ENCODE measurements at places on chromosomes 2 and 18.

GRCh38 chr2:16130541-16130880, 190.2 kb downstream of the MYCN start:
- DNase-seq: no peak

DNA sequence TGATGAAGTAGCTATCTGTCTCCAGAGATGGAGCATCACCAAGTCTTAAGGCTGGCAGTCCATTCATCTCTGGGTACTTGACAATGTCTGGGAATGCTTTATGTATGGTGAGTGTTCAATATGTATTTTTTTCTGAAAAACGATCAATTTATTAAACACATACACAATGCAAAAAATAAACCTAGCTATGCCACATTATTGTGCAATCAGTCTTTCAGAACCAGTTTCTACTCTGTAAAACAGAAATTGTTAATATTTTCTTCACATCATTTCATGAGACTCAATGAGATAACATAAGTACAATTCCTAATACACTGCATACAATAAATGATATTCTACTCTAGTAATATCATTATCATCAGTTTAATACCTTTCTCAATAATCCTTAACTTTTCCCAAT, 122.5 kb downstream of the PIGN start:
- DNase-seq: no peak

DNA sequence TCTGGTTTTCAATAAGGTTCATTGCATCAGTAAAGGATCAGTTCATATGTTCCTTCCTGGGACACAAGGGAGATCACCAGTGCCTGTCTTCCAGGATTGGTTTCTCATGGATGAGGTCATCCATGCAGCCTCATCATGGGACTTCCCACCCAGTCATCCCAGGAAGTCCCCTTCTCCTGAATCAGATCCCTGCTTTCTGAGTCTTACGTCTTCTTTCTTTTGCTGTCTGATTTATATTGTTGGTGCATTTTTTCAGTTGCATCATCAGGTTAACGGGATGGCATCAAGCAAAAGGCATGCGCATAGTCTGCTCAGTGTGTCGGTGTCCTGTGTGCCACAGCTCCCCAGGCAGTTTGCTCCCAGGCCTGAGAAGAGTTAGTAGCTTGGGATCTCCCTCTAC, 105.9 kb downstream of the SOX11 start:
- DNase-seq: peak; percentile 48

- peak; percentile 48 for DNase-seq
Observed at GRCh38 chr2:127143841-127144782, 37.2 kb upstream of the BIN1 start.

DNA sequence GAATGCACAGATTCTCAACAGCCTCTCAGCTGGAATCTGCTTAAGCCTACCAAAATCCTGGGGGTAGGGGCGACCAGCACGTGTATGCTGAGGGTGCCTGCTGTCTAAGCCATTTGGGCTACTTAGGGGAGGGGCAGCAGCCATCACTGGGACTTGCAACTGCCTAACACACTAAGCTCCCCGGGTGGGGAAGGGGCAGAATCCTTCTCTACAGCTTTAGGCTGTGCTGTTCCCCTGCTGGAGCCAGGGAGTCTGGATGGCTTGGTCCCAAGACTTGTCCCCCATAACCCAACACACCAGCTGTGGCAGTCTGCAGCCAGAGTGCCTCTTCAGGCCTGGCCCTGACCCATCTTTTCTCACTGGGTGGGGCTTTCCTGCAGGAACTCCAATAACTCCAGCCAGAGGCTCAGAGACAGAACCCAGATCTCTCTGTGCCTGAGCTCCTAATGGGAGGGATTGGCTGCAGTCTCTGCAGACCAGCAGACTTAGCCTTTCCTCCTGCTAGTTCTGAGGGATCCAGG, 305.4 kb upstream of the RND3 start:
- no peak for DNase-seq

DNA sequence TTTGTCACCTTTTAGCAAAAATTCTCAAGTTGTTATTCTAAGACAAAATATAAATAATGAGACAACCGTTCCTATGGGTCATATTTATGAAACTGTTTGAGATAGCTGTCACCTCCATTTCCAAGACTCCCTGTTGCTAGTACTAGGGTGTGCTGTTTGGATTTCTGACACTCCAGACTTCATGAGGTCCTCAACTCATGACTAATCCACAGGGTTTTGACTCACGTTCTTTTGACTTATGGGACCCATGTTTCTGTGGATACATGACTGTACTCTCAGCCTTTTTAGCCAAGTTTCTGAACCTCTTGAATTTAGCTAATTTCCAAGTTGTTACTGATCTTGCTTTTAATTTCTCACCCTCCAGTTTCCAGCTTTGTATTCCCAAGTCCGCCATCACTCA, 178.7 kb upstream of the FAM98A start:
- DNase-seq: no peak

DNA sequence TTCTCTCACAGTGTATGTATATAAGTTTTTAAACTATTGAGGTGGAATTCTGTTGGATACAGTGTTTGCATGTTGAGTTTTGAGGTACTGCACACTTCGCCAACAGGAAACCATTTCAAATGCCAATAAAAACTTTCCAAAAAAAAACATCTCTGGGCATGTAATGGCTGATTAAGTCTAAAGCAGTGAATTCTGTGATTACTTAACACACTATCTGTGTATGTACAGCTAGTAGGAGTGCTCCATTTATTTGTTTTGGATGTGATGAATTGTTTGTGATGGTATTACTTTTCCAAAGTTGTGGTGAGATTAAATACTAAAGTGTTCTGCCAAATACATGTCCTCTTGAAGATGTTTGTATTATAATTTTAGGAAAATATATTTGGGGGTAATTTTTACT, 31.1 kb downstream of the MMADHC start:
- no peak for DNase-seq

GRCh38 chr2:6196449-6196848, 504.3 kb downstream of the SOX11 start:
- DNase-seq: no peak

GRCh38 chr2:149036507-149037293, 1.8 kb upstream of the LYPD6B start:
- DNase-seq: no peak

- no peak for DNase-seq
Observed at GRCh38 chr2:190515687-190516086, 18.8 kb downstream of the NEMP2 start.

GRCh38 chr18:77365667-77366066, 116.0 kb downstream of the GALR1 start:
- no peak for DNase-seq

DNA sequence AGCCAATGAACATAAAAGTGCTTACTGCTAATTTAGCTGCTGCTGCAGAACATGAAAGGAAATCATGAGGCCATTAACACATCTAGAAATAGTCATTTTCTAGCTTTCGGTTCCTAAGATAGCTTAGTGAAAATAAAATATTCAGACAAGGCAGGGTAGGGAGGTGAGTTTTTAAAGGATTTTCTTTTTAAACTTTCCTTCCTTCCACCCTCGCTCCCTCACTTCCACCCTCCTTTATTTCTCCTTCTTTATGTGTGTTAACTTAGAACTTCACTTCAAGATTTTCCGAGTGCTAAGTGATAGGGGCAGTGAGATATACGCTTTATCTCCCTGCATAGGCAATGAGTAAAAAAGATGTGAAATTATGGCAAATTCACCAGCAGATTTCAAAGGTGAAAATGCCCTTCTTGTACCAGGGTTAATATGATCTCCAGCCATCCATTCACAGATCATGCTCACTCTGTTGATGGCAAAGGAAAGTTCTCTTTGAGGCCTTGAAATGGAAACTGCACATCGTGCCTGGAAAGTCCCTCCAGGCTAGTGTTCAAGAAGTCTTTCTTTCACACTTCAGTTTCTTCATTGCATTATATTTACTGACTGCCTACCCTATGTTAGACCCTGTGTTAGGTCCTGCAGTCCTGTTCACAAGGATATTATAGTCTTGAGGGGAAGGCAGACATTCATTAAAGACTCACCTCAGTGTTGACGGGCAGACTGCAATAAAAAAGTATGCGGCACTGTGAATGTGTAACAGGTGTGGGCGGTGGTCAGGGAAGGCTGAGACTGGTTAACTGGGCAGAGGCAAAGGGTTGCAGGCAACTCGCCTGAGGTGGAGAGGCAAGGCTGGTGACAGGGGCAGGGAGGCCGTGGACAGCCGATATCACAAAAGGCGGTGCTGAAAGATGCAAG, 200.8 kb downstream of the PLCL1 start:
- no peak for DNase-seq

GRCh38 chr2:187349326-187349944, 98.6 kb downstream of the CALCRL start:
- no peak for DNase-seq

DNA sequence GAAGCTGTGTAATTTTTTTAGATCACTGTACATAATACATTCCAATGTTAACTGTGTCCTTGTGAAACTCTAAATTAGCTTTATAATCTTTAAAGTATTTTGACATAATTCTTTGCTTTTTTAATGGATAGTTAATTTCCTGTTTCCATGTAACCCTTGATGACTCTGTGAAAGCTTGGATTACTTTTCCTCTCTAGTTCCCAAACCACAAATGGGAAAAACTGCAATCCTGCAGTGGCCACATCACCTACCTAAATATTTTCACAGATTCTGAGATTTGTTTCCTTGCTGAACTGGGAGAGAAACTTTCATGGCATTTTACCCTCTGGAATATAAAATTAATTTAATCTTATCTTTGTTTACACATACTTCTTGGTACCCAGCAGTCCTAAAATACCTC, 161.6 kb upstream of the CCDC68 start:
- DNase-seq: no peak

DNA sequence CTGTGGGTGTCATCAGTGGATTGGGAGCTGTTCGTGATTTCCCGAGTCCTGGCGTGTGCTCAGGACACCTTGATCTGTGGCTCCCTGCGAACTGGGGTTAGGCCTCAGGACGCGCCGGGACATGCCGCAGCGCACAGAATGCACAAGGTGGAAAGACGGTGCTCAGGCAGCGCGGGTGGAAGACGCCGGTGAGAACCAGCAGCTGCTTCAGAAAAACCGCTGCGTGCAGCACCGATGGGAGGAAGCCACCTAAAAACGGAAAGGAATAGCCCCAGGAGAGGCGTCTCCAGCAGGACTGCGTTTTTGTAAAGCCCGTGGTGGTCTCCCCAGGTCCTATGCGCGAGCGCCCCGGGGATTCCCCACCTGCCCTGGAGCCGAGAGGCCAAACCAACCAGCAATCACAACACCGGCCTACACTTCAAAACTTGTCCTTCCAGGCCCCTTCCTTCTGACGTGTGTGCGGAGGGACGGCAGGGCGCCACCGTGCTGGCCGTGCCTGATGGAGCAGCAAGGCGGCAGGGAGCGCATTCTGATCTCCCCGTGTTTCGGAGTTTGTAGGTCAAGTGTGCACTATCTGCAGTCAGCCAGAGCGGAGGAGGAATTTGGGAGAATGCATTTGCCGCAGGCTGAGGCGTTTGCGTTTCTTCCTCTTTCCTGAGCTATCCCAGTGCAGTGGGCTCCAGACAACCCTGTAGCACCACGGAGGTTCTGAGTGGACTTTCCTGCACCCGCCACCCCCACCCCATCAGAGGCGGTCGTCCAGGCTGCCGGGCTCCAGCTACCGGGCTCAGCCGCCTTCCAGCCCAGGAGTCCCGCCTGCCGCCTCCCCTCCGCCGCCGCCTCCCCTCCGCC, 32.2 kb downstream of the RTP5 start:
- no peak for DNase-seq

DNA sequence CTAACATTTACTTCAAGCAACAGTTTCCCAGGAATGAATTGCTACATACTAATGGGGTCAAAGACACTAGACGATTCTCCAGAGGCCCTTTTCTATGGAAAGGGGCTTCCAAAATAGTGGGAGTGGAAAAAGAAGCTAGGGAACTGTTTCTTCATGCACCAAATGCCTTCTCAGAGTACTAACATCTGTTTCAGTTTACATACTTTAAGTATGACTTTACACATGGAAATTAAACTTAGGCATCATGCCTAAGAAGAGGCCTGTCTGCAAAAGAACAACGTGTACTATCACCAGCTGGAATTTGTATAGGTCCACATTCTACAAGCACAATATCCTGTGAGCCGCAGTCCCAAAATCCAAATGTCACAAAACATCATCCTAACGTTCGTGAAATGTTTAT, 29.4 kb upstream of the WDR75 start:
- peak; percentile 91 for DNase-seq

GRCh38 chr2:42762155-42762554, 1.8 kb downstream of the OXER1 start:
- DNase-seq: no peak

- no peak for DNase-seq
Observed at GRCh38 chr18:32753656-32754260, 19.1 kb downstream of the KLHL14 start.

DNA sequence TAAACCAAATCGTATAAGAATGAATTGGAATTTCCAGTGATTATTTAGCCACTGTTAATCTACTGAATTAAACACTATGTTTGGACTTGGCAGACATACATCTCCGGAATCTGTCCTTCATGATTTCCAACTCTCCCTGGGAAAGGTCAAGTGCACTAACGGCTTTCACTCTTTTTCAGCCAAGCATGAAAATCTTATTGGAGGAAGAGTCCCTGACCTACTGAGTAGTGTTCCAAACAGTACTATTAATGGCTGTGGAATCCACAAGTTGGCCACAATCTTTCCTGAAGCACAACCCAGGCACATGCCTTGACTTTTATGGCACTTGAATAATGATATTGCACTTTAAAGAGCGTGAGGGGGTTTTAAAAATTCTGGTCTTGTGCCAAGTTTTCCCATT, 318.9 kb upstream of the RND3 start:
- DNase-seq: peak; percentile 13

GRCh38 chr2:155023674-155024073, 325.2 kb downstream of the KCNJ3 start:
- no peak for DNase-seq

DNA sequence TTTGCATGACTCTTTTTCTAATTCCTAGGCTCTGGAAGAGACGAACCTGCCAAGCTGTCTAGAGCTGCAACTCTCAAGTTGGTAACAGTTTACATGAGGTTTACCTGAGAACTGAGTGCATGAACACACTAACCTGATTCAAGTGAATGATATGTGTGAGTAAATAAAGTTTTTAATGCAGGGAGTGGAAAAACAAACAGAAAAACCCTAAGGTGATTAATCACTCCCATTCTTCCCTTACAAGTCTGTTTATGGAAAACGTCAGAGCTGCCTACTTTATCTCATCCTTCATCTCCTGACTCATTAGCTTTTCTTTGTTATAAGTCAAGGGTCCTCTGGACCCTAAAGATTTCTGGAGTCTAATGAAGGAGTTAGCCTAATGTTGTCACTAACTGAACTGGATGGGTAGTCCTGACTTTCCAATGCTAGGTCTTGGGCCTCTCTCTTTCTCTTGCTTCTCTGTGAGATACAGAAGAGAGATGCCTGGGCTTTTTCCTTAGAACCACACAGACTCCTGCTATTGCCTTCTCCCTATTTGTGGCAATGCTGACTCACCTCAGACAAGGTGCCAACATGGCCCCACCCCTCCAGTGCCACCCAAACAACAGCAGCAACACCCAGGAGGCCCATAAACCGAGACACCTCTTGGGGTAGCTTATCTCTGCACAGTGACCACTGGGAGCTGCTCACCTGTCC, 952.4 kb downstream of the EPHA4 start:
- no peak for DNase-seq

Measured in non-pigmented ciliary epithelial cell (primary cell).